ENCODE measurements at places on chromosomes 7 and 10.

- no peak for DNase-seq
These were observed 2.4 kb upstream of the ITPRIP start for GRCh38 chr10:104340641-104341040.

- no peak for DNase-seq
These were observed 19.3 kb downstream of the GFRA1 start for GRCh38 chr10:116253716-116254115.

DNA sequence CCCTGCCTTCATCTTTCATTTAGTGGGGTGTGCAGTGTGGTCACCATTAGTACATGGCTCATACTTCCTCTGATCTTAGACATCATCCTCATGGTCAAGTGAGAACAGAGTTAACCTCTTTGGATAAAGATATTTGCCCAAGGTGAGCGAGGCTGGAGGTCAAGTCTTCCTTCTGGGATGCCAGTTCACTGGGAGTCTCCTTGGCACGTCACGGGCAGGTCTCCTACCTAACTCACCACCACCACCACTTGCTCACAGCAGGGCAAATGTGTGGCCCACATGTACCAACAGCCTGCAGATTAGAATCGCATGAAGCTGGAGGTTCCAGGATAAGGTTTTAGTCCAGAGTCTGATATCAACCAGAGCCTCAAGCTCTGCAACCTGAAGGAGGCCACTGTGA is 164.6 kb downstream of the USP6NL start:
- no peak for DNase-seq

GRCh38 chr7:22561895-22562593 is 62.1 kb upstream of the STEAP1B start:
- DNase-seq, result no peak

DNA sequence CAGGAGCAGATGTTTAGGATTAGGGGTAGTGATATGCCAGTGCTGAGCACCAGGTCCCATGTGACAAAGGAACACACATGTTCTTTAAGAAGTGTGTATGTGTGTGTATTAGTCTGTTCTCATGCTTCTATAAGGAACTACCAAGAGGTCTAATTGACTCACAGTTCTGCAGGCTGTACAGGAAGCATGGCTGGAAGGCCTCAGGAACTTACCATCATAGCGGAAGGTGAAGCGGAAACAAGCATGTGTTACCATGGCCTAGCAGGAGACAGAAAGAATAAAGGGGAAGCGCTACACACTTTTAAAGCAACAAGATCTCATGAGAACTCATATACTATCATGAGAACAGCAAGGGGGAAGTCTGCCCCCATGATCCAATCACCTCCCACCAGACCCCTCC is 22.8 kb upstream of the PDZD8 start:
- no peak for DNase-seq

GRCh38 chr10:100858261-100858660 is 54.5 kb upstream of the SLF2 start:
- no peak for DNase-seq
